NT2/D1 (cell line): ENCODE measurements at places on chromosomes 6 and 20.

GRCh38 chr20:6347916-6348315, 225.1 kb upstream of the FERMT1 start:
- DNase-seq: no peak

GRCh38 chr6:82616386-82617028, 252.9 kb downstream of the TPBG start:
- no peak for DNase-seq

DNA sequence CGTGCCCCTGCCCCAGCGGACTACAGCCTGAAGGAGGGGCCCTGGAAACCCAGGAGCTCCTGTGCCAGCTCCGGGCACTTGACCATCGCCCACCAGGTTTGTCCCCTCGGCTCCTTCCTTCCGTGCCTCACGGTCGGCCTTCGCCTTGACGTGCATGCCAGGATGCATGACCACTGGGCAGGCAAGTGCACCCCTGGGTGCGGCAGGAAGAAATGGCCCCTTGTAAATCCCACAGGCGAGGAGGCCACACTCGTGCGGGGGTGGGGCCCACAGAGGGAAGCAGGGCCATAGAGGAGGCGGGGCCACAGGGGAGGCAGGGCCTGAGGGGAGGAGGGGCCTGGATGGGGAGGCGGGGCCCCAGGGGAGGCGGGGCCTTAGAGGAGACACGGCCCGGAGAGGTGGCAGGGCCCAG, 81.7 kb downstream of the YTHDF1 start:
- no peak for DNase-seq

DNA sequence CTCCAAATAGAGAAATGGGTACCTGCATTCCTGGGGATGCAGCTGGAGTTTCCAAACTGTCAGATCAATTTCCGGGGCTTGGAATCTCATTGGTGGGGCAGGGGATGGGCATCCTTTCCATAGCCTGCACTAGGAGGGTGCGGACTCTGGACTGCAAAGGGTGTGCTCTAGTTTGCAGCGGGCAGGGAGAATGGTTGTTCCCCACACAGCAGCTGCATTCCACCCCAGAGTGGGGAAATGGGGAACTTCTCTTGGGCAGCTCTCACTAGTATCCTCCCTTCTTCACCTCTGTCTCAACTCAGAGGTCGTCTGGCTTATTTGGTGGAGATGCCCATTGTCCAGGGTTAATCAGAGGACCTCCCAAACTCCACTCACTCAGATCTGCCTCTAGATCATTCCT, 34.5 kb upstream of the CDKN1A start:
- no peak for DNase-seq

GRCh38 chr6:31125162-31125561, 4.9 kb upstream of the CDSN start:
- DNase-seq: no peak

DNA sequence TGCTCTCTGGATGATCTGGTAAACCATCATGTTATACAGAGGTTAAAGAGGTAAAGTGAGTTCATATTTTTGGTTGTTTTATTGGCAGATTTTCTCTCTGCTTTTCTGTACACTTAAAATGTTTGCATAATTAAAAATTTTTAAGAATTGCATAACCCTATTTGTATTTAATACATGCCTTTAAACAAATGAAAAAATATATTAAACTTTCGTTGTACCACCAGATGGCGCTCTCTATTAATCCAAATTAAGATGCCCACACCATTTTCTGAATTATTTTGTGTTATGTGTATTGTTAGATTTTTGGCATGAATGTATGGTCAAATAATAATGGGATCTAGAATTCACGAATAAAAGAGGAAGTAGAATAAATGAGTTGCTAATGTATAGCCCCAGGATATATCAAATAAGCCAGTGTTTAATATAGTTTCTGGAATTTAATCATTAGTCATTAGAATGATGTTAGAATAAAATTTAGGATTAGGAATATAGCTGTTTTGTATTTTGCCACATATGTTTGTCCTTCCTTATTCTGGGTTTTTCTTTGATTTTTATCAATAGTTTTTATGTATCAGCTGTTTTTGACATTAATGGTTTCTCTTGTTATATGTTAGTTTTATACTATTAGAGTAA, 38.9 kb downstream of the SMAP1 start:
- no peak for DNase-seq

DNA sequence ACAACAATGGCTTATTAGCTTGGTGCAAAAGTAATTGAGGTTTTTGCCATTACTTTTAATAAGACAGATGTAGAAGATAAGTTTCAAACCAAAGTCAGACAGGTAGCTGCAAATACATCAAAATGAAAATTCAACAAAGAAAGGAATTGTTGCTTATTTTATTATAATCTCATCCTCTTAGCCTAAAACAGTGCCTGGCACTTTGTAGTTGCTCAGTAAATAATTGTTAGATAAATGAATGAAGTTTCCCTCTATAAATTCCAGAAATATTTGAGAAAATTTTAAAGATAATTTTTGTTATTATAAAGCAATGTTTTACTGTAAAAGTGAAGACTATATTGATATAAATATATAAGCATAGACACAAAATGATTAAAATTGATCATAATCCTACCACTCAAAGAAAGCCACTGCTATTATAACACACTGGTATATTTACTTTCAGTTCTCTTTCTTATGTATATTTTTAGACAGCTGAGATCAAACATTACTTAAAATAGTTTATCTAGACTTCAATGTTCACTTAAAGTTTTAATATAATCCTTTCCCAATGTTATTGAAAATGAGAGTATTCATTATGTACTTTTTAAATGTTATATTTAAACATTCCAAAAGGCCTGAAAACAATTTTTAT, 42.5 kb downstream of the SESN1 start:
- no peak for DNase-seq

- DNase-seq: no peak
Observed at GRCh38 chr6:130859161-130859867, 32.1 kb downstream of the SMLR1 start.

DNA sequence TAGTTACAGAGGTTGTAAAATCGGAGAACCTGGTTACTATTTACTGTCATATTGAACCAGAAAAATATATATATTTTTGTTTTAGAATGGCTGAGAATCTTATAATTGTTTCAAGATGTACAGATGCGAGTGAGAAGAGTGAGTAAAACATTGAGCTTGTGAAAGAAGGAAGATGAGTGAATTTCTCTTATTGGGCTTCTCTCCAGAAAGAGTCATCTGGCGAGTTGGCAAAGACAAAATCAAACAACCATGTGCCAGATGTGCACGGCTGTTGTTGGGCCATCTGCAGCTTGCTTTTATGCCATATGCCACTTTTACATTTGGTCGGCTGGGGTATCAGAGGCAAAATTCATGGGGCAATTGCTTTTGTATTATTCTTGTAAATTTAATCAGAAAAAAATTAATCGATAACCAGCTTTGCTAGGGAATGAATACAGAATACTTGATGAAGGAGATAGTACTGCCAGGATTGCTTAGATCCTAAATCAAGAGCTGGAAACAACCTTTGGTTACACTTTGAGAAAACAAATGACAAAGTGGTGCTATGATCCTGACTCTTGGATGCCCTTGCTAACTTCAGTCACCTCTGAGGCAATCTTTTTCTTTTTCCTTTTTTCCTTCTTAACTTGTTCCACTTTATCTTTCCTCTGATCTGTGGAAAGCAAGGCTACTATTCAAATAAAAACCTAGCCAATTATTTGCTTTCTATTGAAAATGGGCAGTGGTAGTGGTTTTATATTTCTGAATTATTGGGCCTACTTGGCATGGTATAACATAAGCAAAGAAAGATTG, 97.1 kb upstream of the GRIK2 start:
- DNase-seq: no peak

- DNase-seq: no peak
Observed at GRCh38 chr20:10875653-10876052, 201.9 kb upstream of the JAG1 start.

GRCh38 chr6:116895935-116896334, 18.9 kb downstream of the RFX6 start:
- DNase-seq: no peak
